ENCODE measurements at places on chromosomes 16 and 17.

DNA sequence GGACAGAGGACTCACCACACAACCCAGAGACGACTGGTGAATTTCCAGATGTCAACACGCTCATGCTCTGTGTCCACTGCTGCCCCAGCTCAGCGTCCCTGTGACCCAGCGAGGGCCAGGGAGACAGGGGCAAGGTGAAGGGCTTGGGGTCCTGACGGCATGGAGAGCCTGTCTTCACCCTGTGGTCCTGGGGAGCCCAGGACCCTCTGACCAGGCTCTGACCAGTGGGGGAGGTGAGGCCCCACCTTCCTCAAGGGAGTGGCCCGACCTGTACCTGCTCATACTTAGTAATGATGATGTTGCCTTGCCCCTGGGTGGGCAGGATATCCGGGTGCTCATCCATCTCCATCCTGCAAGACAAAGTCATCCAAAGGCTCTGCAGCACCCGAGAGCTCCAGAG, 39.8 kb downstream of the TNFRSF13B start:
- DNase-seq, result no peak

- no peak for DNase-seq
Measured at GRCh38 chr16:10566613-10567012, 13.8 kb downstream of the EMP2 start.

GRCh38 chr17:60353773-60354172, 38.2 kb downstream of the USP32 start:
- DNase-seq, result no peak

DNA sequence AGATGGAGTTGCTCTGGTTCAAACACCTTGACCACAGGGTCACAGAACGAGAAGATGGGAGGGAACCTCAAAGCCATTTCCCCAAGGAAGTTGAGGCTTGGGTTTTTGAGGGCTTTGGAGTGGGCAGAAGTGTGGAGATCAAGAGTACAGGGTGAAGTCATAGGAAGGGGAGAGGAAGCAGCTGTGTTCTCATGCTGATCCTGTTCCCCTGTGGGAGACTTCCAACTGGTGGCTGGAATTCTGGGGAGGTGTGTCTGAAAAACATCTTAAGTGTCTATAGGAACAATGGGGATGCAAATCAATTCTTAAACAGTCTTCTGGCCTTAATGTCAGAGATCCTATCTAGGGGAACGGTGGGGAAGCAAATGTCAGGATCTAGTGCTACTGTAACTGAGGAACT, 38.8 kb upstream of the HSBP1 start:
- no peak for DNase-seq

- DNase-seq, result no peak
Measured at GRCh38 chr17:75561927-75562603, 25.5 kb upstream of the MYO15B start.

GRCh38 chr16:84373907-84374489, 5.7 kb downstream of the ATP2C2 start:
- DNase-seq, result no peak

GRCh38 chr16:31460582-31461002, 1.3 kb downstream of the ARMC5 start:
- DNase-seq, result no peak

DNA sequence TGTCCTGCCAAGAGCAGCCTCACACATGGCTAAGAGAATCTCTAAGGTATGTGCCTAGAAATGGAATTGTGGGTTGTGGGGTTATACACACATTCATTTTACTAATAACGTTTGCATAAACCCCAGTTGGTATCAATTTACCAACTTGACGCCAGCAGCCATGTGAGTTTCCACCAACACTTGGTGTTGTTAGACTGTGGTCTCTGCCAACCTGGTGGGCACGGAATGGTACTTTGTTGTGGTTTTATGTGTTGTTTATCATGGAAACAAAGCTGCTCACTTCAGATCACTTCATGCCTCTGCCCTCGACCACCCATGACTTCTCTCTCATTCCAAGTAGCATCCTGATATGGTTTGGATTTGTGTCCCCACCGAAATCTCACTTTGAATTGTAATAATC, 152.0 kb upstream of the CDC42EP4 start:
- DNase-seq, result no peak

DNA sequence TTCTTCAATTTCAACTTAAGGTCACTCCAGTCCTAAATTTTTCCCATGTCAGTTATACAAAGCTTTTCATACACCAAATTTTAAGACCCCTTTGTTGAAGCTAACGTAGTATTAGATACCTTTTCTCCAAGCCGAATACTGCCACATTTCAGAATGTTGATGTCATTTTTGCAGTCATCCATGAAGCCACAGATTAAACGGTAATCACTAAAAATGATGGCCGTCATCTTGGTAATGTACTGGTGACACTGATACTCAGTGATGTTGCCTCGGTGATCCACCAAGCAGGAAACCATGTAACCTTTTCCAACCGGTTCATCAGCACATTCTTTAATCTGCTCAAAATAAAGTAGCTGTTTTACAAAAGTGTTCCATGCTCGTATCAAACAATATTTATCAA, 82.1 kb upstream of the CLEC18B start:
- no peak for DNase-seq

- DNase-seq, result no peak
Measured at GRCh38 chr16:49836668-49837067, 19.2 kb downstream of the ZNF423 start.

All from stimulated activated CD8-positive, alpha-beta memory T cell treated with anti-CD3 and anti-CD28 coated beads, Interleukin-7, amount 100 ng/mL, for 1 hour (primary cell).